ENCODE measurements at places on chromosomes 16 and 17. TPM values are rescaled to one million over a fixed set of nuclear protein-coding genes. Genes with fewer than 3 reads are reported as not detected.
A peak's percentile ranks its signal among the peaks of the same experiment; 100 is the strongest.

GRCh38 chr17:9677411-9677810 is 32.1 kb downstream of the USP43 start:
- DNase-seq: no peak

DNA sequence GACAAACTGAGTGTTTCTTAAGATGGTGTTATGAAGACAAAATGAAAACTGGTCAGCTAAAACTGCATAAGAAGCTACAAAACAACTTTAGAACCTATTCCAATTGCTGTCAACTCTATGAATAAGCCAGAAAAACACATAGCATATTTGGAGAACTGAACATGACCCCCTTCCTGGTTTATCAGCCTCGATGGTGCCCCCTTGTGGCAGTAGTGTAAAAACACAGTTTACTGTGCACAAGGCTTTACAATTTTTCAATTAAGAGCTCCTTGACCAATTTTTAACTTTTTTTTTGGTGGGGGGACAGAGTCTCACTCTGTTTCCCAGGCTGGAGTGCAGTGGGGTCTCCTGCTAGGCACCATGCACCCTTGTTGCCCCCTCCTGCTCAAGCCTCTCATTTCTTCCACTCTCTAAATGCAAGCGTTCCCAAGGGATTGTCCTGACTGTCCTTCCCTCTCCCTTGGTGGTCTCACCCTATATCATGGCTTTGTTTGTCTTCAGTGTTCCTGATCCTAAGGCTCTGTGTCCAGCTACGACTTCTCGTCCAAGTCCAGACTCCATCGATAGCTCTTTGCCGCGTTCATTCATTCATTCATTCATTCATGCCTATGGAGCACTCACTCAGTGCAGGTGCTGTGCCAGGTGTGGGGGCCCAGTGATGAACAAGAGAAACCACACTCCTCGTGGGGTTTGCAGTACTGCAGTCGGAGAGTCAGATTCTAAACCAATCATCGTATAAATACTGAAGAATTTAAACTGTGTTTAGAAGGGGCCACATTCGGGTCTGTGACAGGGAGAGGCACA is 7.5 kb downstream of the EIF1 start:
- peak; percentile 54 for DNase-seq

GRCh38 chr16:86880316-86881117 is 302.2 kb downstream of the FOXL1 start:
- DNase-seq: no peak

DNA sequence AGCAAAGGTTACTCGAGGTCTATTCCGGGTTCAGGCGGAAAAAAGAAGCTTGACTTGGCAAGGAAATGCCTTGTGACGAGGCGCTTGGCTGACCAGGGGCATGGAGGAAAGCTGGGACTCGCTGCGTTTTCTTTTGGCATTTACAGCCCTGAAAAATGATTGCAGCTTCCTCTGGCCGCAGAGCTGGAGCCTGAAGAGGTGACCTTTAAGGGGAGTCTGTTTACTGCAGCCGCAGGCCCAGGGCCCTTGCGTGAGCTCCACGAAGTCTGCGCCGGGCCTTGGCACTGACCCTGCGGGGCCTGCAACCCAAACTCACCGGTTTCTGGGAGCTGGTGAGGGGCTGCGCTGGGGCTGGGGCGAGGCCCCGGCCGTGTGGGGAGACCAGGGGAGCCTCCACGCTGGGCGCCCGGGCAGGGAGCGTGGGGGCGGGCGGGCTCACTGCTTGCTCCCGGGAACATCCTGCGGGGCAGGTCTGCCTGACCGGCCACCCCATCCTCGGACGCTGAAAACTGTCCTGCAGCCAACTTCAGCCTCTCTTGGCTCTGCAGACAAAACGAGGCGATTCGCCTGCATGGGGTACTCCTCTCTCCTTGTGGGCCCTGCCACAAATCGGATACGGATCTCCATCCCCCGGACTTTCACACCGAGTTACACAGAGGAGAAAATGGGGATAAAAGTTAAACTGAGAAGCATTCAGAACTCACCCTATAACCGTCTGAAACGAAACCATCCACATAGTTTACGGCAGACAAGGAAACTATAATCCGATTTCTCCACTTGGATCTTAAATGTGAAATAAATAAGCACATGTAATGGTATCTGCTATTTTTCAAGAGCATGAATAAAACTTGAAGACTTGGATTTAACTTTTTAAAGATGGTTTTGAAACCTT is 206.3 kb upstream of the FOXF1 start:
- peak; percentile 73 for DNase-seq

DNA sequence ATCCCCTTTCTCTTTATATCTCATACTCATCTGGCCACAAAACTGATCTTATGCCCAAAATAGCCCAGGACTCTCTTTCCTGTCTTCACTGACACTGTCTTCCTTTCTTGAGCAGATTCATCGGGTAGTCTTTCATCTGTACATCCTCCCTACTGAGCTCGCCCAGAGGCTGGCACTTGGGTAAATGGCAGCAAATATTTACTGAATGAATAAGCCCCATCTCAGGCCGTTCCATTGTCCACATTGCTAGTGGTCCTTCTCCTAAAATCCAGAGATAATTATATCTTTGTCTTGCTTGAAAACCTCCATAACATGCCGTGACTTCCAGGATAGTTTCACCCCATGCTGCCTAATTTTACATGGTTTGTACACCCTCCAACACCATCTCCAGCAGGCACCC is 158.1 kb upstream of the SDK2 start:
- no peak for DNase-seq

GRCh38 chr16:20410121-20410723 is 888 bp downstream of the ACSM5 start:
- DNase-seq: no peak

DNA sequence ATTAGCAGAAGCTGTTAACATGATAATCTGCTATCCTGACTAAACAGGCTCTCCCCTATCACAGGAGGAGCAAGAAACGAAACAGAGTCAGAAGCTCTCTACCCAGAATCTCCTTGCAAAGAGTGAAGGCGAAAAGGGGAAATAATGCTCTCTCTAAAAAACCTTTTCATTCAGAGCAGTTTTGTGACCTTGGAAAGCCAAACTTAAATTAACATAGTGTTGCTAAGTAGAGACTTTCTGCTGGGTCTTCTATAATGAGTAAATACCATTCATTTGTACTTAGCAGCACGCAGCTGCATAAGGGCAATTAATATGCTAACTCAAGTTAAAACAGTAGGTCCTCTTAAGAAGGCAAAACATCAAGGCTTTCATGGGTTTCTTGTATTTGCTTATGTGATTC is 101.7 kb upstream of the GPR139 start:
- no peak for DNase-seq

DNA sequence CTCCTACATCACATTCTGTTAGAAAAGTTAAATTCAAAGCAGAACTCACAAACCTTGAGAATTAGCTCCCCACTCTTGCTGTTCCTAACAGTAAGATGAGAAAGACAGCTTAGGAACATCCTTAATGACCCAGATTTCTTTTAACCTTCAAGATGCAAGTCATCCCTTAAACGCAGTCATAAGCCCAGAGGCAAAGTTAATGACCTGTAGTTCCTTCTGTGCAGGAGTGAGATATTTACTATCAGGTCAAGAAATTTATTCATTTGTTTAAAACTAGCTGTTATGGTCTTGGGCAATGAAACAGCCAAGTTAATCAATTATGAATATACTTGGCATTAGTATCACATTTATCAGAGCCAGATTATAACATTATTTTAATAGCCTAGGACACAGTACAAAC is 37.1 kb downstream of the NXPH3 start:
- DNase-seq: no peak

- DNase-seq: no peak
These were observed 561.6 kb upstream of the PSMD7 start for GRCh38 chr16:73735018-73735417.

GRCh38 chr16:35506018-35506897 is 2046.8 kb downstream of the TP53TG3F start:
- no peak for DNase-seq

DNA sequence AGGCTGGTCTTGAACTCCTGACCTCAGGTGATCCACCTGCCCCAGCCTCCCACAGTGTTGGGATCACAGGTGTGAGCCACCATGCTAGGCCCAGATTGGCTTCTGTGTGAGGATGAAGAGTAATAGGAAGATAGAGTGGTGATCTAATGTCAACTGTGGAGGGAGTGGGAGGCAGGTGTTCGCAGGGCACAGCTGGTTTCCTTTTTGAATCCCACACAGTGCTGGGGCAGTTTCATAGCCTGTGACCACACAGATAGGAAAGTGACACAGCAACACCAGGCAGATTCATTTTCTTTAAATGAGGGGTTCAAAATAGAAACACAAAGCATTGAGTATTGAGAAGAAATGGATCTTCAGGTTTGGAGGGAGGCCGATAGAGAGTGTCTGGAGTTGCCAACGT is 540.3 kb downstream of the WWOX start:
- DNase-seq: no peak

GRCh38 chr17:77420095-77420803 is 279.5 kb downstream of the SEC14L1 start:
- no peak for DNase-seq

- no peak for DNase-seq
These were observed 22.6 kb upstream of the AXIN2 start for GRCh38 chr17:65583921-65584603.

DNA sequence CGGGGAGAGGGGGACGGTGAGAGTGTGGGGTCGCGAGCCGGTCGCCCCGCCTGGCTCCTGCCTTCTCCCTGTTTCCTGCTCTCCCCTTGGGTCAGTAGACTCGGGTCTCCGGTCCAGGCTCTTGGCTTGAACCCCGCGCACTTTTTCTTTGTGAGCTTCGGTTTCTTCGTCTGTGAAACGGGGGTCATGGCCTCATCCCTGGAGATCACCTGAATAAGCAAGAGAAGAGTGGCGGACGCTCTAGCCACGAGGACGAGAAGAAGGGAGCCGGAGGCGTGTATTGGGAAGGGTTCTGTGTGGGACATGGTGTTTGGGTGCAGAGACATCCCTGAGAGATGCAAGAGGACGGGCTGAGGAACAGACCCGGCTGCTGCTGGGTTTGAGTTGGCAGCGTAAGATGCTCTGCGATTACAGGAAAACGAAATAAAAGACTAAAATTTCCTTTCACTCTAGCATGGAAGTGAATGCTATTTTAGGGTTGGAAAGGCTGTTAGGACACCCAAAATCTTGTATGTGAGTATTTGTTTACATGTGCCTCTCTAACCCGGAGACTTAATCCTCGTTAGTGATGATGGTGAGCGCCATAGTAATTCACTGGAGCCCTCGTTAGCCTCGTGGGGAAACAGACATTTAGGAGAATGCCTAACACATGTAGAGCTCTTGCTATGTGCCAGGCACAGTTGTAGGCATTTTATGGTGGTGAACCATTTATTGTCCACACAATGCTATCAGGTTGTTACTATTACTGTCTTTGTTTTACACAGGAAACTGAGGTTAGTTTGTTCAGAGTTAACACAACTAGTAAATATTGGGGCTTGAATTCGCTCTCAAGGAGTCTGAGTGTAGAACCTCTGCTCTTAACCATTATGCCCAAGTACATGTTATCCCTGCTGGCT is 646 bp downstream of the KIF22 start:
- no peak for DNase-seq

DNA sequence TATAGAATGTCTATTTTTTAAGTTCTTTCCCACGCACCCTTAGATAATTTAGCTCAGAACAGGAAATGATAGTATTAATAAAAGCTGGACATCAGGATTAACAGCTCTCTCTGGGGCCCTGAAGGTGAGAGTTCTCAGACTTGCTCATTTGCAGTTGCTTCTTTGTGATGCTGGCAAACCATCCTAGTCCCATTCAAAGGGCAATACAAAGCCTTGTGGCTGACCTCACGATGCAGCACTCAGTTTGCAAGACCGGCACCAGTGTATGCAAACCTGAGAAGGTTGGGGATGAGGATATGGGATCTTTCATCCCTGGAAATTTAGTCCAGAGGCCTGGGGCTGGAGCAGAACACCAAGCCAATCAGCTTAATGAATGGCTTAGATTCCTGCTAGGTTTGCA is 29.3 kb downstream of the STH start:
- no peak for DNase-seq

- DNase-seq: peak; percentile 51
These were observed 72.6 kb downstream of the CLEC16A start for GRCh38 chr16:11016993-11017392.

GRCh38 chr17:35129154-35129972 is 7.9 kb downstream of the FNDC8 start:
- no peak for DNase-seq

DNA sequence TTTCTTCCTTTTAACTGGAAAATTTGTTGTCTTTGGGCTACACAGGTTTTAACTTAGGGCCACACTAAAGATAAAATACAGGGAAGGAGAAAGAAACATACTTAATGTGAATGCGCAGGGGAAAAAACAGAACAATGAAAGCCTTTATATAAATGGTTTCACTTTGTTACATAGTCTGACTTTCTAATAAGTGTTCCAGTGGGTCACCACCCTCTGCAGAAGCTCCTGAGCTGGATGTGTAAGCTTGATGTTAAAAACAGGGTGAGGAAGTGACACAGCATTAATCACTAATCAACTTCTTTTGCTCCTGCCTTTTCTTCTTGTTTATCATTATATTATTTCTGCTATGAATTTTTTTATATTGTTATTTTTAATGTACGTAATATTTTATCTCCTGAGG is 445.6 kb upstream of the CA10 start:
- DNase-seq: no peak

DNA sequence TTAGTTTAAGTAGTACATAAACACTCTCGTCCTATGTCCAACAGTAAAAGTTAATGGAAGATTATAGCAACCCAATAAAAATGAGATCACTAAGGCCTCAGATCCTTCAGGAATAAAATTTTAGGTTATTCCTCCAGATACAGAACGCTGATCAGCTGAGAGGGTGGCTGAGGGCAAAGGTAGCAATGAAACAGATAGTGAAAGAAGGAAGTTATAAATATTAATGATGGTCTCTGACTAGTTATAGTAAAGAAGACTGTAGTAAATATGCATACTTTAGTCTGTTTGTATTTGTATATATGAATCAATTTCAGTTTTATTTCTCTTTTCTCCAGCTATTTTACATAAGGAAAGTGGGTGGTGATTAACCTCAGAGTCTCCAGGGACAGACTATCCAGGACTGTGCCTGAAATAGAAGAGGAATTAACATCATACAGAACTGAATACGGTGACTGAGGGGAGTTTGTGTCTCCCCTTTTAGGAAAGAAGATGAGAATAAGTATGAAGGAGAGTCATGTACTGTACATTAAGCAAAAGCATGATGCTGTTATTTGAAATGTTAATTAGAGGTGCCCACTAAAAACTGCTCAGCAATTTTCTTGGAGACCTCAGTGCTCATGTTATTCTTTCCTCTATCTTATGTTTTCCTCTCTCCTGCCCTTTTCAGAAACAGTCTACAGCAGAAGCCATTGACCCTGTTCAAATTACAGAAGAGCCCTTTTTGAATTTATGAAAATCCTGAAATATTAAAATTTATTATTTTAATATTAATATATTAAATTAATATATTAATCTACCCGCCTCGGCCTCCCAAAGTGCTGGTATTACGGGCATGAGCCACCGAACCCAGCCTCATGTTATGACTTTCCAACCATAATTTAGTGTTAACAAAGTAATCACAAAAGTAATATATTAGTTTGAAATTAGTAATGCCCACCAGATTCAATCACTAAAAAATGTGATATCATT is 36.5 kb upstream of the DHRS7B start:
- DNase-seq: no peak

Gene TBX4
- not detected for total RNA-seq

Gene JMJD6
- total RNA-seq: 5.9 TPM

Gene TBC1D26
- total RNA-seq: 0.90 TPM

Gene CLEC18A
- total RNA-seq: not detected

Gene ZPBP2
- not detected for total RNA-seq

Gene CACNA1G
- under 0.01 TPM for total RNA-seq

Gene AANAT
- total RNA-seq: not detected
